ENCODE measurements at places on chromosomes 5 and 9. TPM values are rescaled to one million over a fixed set of nuclear protein-coding genes. Genes with fewer than 3 reads are reported as not detected.

GRCh38 chr5:163079618-163080017, 357.8 kb upstream of the CCNG1 start:
- no peak for DNase-seq
- H3K4me3 ChIP-seq: no peak overlapping the region
- no peak overlapping the region for H3K27ac ChIP-seq
- H3K36me3 ChIP-seq: no peaks in the 10 kb centered on the region

- no peak overlapping the region for H3K4me3 ChIP-seq
- no peak overlapping the region for H3K27ac ChIP-seq
- no peaks in the 10 kb centered on the region for H3K27me3 ChIP-seq
- no peaks in the 10 kb centered on the region for H3K36me3 ChIP-seq
- peak; percentile 37 for DNase-seq
These were observed 91.6 kb upstream of the NR3C1 start for GRCh38 chr5:143495110-143495509.

- H3K4me3 ChIP-seq: no peak overlapping the region
- no peaks in the 10 kb centered on the region for H3K27me3 ChIP-seq
- H3K36me3 ChIP-seq: no peaks in the 10 kb centered on the region
- no peak for DNase-seq
- H3K4me1 ChIP-seq: no peaks in the 10 kb centered on the region
- H3K27ac ChIP-seq: no peak overlapping the region
These were observed 118.9 kb upstream of the CCDC180 start for GRCh38 chr9:97188545-97188944.

GRCh38 chr5:111942661-111943401, 185.8 kb upstream of the NREP start:
- peak; percentile 47 for DNase-seq
- no peaks in the 10 kb centered on the region for H3K27me3 ChIP-seq
- H3K27ac ChIP-seq: no peak overlapping the region

DNA sequence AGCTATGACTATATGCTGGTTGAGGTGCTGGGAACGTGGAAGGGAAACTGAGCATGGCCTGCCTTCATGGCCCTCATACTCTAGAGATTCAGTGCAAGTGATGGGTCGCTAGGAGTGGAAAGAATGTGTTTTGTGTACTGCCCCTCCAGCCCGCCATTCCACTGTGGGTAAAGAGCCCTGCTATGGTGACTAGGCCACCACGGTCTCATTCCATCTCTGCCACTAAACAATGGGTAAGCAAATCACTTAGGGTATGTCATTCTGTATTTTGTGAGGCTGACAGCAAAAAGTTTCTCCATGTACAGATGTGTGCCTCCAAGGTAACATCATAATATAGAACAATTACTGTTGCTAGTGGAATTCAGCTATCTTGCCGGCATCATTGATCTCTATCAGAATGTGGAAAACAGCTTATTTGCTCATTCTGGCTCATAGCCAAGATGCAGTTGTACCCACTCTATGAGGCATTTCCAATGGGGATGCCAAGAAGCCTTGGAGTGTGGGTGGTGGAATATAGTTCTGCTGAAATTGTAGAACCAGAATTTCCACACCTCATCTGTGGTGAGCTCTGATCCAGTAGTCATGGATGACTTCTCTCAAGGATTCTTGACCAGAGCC, 12.5 kb downstream of the SMARCA2 start:
- no peak for DNase-seq
- H3K27me3 ChIP-seq: no peaks in the 10 kb centered on the region
- 0 out of 2 replicates have a peak, but pooled peaks cover 1% of the 10 kb centered on the region for H3K36me3 ChIP-seq

GRCh38 chr5:7856855-7857254, 5.9 kb upstream of the CFAP90 start:
- H3K36me3 ChIP-seq: peaks cover 10% of the 10 kb centered on the region
- H3K27me3 ChIP-seq: no peaks in the 10 kb centered on the region
- peak; percentile 28 for DNase-seq
- H3K27ac ChIP-seq: no peak overlapping the region
- H3K4me1 ChIP-seq: no peaks in the 10 kb centered on the region

DNA sequence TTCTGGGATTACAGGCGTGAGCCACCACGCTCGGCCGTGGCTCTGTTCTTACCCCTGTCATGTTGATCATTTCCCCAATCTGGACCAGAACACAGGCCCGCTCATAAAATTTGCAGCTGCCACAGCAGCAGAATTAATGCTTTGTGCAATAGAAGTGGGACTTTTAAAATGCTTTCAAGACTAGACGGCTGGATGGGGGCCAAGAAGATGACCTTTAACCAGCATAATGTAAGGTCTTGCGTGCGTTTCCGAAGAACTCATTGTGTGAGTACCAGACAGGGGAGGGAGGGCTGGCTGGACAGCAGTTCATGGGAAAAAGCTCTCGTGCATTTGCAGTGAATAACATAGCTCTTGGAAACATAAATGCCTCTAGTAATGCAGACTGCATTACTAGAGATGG, 3.5 kb upstream of the WDR38 start:
- no peaks in the 10 kb centered on the region for H3K4me1 ChIP-seq
- DNase-seq: peak; percentile 82
- H3K4me3 ChIP-seq: no peak overlapping the region
- H3K36me3 ChIP-seq: no peaks in the 10 kb centered on the region
- H3K27ac ChIP-seq: no peak overlapping the region
- H3K27me3 ChIP-seq: no peaks in the 10 kb centered on the region

- no peaks in the 10 kb centered on the region for H3K36me3 ChIP-seq
- DNase-seq: no peak
These were observed 106.1 kb downstream of the CDH9 start for GRCh38 chr5:26932238-26932637.

DNA sequence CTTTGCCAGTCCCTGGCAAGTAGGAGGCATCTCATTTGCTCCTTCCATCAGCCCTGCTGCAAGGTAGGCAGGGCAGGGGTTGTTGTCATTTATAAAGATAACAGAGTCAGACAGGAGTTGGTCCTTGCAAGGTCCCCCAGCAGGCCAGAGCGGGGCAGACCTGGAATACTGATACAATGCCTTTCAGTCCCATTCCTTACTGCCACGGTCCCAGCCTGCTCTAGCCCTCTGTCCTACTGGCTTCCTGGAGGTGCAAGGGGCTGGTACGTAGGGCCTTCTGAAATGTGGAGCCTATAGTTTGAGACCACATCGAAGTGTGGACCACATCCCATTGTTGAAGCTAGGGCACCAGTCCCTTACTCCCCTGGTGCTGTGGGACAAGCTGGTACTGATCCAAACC, 42.8 kb upstream of the PITX1 start:
- H3K4me3 ChIP-seq: no peak overlapping the region
- no peak for DNase-seq
- H3K27ac ChIP-seq: no peak overlapping the region
- H3K4me1 ChIP-seq: peaks cover 11% of the 10 kb centered on the region
- no peaks in the 10 kb centered on the region for H3K27me3 ChIP-seq

GRCh38 chr9:34603610-34604231, 8.2 kb downstream of the RPP25L start:
- H3K4me3 ChIP-seq: no peak overlapping the region
- no peaks in the 10 kb centered on the region for H3K4me1 ChIP-seq
- peak; percentile 63 for DNase-seq
- H3K36me3 ChIP-seq: no peaks in the 10 kb centered on the region

GRCh38 chr5:125333416-125333815, 587.0 kb upstream of the ZNF608 start:
- peaks cover 4% of the 10 kb centered on the region for H3K4me1 ChIP-seq
- no peak for DNase-seq
- H3K27ac ChIP-seq: no peak overlapping the region
- no peak overlapping the region for H3K4me3 ChIP-seq

DNA sequence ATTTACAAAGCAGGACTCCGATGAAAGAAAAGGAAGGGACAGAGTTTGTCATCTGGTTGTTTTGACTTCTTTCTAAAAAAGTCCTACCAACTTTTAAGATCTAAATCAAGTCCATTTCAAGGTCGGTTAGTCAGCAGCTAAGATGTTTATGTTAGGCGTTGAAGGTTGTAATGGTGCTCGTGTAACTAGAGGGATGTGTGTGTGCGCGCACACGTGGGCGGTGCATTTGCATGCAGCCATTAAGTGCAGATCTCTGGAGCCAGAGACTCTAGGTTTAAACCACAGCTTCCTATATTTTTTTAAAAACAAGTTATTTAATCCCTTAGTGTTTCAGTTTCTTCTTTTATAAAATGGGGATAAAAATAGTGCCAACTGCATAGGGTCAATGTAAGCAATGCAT, 77.0 kb upstream of the SMIM32 start:
- DNase-seq: no peak
- H3K27me3 ChIP-seq: no peaks in the 10 kb centered on the region
- no peak overlapping the region for H3K4me3 ChIP-seq
- no peaks in the 10 kb centered on the region for H3K4me1 ChIP-seq
- no peaks in the 10 kb centered on the region for H3K36me3 ChIP-seq
- H3K27ac ChIP-seq: no peak overlapping the region

FLT4 gene
- 0.07 TPM for polyA plus RNA-seq

EPB41L4A gene
- polyA plus RNA-seq: not detected

GRIN1 gene
- 0.09 TPM for polyA plus RNA-seq

All from IMR-90 (cell line).